Ovary (tissue), 10 donors: ENCODE measurements at places on chromosomes 2 and 18. TPM values are rescaled to one million over a fixed set of nuclear protein-coding genes. Genes with fewer than 3 reads are reported as not detected.

SEPTIN10 gene
- total RNA-seq: 78.0 TPM

DNA sequence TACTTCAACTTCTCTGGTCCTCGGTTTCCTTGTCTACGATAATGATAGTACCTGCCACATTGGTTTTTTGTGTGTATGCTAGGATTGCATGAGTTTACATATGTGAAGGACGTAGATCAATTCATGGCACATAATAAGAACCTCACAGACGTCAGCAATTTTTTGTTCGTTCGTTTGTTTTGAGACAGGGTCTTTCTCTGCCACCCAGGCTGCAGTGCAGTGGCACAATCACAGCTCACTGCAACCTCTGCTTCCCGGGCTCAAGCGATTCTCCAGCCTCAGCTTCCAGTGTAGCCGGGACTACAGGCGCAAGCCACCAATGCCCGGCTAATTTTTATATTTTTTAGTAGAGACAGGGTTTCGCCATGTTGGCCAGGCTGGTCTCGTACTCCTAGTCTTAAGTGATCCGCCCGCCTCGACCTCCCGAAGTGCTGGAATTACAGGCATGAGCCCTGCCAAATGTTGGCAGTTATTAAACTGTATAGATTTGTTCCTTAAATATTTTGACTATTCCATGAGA, 756 bp upstream of the SLC35F5 start:
- DNase-seq: no peak

DNA sequence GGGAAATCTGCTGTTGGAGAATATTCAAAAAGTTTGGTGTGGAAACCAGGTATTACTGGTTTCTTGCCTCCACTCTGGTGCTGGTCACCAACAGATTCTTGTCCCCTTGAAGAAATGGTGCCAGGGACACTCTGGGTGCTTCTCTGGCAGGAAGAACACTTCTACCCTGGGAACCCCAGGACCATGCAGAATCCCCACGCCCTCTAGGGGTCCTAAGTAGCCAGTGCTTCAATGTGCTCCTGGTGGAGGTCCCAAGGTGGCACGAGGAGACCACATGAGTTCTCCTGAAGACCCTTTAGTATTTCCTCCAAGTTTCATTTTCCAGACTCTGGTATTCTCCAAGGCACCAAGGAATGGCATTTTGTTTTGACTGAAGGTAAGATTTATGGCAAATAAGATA, 380.6 kb downstream of the TSN start:
- DNase-seq: no peak

DNA sequence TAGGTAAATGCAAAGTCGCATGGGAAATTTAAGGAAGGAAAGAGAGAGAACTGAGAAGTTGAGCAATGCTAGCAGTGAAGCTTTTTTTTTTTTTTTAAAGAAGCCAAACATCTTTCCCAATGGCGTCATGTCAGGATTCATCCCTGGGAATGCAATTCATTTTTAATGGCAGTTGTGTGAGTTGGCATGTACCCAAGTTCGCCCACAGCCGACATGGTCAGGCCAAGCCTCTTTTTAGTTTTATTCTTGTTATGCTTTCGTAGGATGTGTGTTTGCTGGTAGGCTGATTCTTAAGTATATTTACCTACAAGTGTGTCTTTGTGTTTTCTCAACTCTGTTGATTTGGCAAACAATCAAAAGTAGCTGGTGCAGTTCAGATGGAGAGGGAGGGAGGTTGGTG, 127.6 kb upstream of the ITGA6 start:
- no peak for DNase-seq

DNA sequence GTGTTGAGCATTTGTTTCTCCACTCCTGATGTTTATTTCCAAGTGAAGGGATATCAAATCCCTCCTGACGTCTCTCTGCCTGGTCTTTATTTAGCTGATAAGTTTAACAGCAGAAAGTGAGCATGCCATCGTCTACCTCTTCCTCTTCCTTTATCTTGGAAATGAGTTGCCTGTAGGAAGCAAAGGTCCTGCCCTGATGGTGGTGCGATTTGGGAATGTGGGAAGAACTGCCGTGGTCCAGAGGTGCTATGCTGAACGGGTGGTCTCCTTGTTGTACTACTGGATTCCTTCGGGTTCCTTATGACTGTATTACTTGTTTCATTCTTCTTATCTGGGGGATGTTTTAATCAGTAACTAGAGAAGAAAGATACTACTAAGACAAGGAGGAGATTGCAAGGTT, 217.5 kb downstream of the PMAIP1 start:
- no peak for DNase-seq

GRCh38 chr2:197871780-197872456, 67.5 kb downstream of the PLCL1 start:
- no peak for DNase-seq

NT5DC4 gene
- total RNA-seq: not detected

DNA sequence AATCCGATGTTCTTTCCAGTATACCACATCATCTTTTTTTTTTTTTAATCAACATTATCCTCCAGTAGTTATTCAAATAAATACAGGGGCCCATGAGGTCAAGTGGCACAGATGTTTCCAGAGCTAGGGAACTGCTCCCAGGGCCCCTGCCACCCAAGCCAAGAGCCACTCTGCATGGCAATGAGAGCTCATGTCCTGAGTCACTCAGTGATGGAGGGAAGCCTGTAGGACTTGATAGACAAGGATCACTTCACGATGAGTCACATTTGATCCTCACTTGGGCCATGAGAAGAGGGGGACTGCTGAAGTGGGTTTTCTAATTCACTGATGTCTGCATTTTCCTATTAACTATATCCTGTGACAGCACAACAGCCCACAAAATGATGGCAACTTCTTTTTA, 127.0 kb upstream of the PKDCC start:
- no peak for DNase-seq

DNA sequence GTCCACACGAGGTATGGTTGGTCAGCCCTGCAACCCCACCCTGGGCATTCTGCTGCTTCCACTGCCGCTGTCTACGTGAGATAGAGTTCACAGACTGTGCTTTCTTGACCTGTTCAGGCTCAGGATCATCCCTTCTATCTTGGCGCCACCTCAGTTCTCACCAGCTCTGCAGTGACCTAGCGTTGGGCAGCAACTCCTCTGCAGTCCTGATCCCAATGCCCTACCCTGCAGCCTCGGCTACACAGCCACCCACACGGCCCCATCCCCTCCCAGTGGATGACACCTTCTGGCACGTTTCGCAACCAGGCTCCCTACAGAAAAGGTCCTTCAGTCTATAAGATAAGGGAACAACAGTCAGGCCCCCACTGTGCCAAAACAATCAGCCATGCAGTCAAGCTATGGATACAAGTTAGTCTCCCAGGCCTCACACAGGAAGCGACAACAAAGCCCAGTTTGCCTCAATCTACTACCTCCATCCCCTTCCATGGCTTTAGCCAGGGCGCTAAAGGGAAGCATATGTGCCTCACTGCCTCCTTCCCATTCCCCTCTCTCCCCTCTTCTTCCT, 317.9 kb upstream of the PKDCC start:
- DNase-seq: no peak

ABCG8 gene
- total RNA-seq: not detected

DNA sequence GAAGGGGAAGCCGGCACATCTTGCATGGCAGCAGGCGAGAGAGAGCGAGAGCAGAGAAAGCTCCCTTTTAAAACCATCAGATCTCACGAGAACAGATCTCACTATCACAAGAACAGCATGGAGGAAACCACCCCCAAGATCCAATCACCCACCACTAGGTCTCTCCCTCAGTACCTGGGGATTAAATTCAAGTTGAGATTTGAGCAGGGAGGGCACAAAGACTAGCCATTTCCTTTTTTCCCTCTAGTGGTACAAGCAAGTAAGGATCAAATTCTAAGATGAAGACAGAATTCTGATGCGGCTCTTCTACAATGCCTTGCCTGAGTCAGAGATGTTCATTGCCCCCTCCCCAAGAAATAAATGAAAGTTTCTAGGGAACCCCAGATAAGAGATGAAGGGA, 45.6 kb upstream of the ANKRD44 start:
- DNase-seq: no peak

DNA sequence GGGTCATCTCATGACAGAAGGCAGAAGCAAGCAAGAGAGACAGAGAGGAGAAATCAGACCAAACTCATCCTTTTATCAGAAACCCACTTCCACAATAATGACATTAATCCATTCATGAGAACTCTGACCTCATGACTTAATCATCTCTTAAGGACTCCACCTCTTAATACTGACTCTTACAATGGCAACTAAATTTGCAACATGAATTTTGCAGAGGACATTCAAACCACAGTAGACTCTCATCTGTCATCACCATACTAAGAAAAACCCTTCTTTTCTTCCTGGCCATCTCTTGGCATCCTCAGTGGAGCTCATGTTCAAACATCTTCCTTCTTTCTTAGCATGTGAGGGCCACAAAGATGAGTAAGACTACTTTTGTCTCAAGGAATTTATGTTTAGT, 476.2 kb upstream of the RAB12 start:
- no peak for DNase-seq

ANKRD29 gene
- 15.6 TPM for total RNA-seq

GRCh38 chr2:175418224-175418835, 236.8 kb upstream of the ATP5MC3 start:
- DNase-seq: no peak

STK16 gene
- 12.6 TPM for total RNA-seq

- DNase-seq: no peak
Observed at GRCh38 chr18:3794537-3795348, 344.8 kb downstream of the TGIF1 start.

DNA sequence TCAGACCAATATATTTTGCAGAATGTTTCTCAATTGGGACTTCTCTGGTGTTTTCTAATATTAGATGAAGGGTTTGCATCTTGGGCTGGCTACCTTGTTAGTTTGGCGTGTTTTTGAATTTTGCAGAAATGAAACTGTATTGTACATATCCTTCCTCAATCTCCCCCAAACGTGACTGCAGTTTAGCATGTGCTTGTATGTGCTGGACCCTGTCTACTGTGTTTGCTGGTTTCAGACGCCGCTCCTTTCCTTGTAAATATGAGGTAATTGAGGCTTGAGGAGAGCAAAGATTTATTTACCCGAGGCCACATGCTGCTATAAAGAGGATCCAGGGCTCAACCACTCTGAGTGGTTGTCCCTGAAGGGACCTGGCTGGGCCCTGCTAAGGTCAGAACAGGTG, 57.2 kb downstream of the NGEF start:
- DNase-seq: no peak

GRCh38 chr2:197620133-197620532, 55.3 kb downstream of the RFTN2 start:
- DNase-seq: no peak

GRCh38 chr2:72886505-72887031, 640 bp upstream of the SPR start:
- no peak for DNase-seq

GRCh38 chr2:112985090-112985489, 7.3 kb downstream of the IL36G start:
- no peak for DNase-seq

OR6B2 gene
- total RNA-seq: not detected

DNA sequence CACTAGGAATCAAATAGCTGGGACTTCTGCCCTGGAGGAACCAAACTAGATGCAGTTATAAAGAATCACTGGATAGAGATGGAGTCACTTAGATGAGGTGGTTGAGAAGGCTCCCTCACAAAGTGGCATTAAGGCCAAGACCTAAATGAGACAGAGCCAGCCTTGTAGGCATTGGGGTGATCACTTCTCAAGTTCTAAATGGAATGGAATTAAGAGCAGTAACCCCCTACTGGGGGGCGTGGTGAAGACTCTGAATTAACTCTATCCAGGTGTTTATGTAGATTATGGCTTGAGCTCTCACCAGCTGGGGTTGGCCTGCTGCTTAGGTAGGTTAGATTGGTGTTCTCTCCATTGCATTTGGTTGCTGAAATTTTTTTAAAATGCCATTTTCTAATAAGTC, 71.3 kb downstream of the TTC27 start:
- no peak for DNase-seq

DNA sequence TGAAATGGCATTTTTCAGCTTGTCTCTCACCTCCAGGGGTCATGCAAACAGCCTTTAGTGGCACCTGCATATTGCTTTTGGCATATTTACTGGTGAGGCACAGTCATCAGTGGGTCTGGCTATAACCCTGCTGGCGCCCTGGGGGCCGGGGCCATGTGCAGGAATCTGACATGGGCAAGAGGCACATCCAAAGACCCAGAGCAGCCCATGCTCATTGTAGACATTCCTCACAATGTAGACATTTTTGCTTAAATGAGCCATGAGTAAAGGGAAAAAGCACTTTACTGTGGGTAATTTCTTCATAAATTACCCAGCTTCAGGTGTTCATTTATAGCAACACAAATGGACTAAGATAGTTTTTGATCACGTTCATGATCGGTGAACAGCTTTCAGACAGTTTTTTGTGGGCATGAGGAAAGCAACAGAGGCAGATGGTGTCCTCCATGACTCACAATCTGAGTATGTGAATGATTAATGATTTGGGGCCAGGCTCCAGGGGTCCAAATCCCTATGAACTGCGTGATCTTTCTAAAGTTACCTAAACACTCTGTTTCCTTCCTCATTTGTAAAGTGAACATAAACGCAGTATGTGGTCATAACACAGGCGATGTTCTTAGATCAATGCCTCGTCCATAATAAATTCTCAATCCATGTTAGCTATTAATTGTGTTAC, 85.8 kb downstream of the LIPG start:
- DNase-seq: no peak

TTR gene
- total RNA-seq: not detected

- DNase-seq: no peak
Observed at GRCh38 chr2:43348908-43349661, 122.7 kb upstream of the ZFP36L2 start.

GRCh38 chr2:82391386-82391785, 2067.7 kb downstream of the SUCLG1 start:
- no peak for DNase-seq

GRCh38 chr2:48105848-48106247, 199.6 kb upstream of the FBXO11 start:
- DNase-seq: no peak

DNA sequence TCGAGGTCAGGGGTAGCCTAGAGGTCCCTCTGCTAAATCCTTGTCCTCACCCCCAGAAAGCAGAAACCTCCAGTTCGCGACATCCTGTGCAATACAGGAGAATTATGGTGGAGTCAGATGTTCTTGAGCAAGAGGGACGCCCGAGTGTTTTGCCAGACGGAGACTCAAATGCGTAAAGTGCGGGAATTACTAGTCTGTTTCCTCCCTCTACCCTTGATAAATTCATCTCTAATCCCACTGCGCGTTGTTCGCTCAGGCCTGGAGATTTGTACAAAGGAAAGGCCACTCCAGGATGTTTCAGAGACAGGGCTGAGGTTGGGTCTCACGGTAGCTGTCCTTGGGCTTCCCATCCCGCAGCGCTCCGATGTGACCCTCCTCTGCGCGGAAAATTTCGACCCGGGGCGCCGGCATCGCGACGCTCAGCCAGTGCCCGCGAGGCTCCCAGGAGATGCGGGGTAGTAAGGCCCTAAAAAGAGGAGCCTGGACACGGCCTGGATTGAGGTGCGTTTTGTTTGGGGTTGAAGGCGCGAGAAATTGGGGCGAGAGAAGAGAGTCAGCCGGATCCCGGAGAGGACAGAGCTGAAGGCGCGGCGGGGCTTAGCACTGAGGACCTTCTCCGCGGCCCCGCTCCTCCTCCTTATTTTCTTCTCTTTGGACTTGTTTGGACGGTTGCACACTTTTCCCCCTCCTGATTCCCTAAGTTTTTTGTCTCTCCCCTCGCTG, 2.6 kb upstream of the NEUROD1 start:
- DNase-seq: no peak
